ENCODE measurements at places on chromosomes 2 and 18.

DNA sequence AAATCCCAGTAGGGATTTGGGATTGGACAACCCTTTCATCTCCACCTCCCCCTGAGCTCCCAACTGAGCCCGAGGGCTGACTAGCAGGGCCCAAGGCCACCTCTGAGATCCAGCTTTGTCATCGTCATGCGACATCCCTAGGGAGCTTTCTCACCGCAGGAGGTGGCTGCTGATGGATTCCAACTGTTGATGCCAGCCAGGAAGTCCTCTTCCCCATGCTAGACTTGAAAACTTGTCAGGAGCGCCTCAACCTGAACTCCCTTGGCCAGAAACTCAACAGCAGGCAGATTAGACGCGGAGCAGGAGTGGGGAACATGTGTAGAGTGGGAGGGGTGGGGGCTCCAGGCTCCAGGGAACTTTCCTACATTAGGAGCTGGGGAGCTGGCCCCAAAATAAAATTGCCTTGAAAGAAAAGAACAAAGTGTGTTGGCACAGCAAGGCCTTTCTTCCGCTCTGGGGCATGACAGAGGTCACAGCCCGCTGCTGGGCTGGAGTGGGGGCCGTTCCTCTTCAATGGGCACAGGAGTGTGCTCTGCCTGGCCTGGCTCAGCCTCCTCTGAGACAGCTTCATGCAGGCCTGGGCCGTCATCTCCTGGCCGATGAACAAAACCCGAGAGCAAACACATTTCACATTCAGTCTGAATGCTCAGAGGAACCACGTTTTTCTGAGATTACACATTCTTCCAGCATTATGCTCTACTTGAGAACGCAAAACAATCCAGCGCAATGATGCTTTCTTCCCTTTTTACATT is 34.5 kb downstream of the EMILIN2 start:
- DNase-seq, result no peak

DNA sequence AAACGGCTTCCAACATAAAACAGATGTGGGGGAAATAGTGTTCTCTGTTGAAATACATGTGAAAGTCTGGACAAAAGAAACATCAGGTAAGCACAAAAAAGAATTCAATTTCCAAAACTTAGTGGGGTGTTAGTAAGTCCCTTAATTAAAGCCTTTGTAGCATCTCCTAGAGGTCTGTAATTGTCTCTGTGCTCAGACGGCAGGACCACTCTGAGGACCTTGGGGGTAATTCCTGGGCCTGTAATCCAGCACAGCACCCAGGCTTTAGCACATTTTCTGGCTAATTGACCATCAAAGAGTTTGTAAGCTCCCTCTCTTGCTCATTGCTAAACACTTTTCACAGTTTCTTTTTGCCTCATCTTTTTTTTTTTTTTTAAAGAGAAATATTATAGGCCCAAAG is 80.3 kb downstream of the FARSB start:
- DNase-seq, result no peak

GRCh38 chr2:75012080-75012479 is 53.6 kb downstream of the POLE4 start:
- DNase-seq, result no peak

DNA sequence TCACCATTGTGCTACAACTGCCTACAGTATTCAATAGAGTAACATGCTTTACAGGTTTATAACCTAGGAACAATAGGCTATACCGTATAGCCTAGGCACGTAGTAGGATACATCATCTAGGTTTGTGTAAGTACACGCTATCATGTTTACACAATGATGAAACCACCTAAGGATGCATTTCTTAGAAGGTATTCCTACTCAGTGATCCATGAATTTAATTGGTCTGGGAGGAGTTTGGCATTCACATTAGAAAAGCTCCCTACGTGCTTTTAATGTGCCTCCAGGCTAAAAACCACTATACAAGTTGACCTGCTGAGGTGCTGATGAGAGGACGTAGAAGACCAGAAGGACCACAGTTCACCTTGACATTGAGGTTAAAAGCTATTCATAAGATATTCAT is 154.5 kb upstream of the LRRTM1 start:
- DNase-seq, result no peak

GRCh38 chr18:54983041-54983686 is 23.9 kb upstream of the CCDC68 start:
- DNase-seq, result no peak

DNA sequence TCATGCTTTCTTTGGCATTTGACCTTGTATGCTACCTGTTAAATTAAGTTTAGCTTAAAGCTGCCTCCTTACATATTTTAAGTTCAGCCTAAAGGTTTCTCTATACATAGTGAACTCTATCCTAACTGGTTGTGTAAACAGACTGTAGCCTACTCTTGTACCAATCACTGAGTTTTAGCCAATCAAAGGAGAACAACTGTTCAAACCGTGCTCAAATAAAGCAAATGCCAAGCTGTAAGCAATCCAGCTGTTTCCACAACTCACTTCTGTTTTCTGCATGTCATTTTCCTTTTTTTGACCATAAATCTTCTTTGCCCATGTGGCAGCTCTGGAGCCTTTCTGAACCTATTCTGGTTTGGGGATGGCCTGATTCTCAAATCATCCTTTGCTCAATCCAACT is 1603.8 kb upstream of the ACVR2A start:
- DNase-seq, result no peak

DNA sequence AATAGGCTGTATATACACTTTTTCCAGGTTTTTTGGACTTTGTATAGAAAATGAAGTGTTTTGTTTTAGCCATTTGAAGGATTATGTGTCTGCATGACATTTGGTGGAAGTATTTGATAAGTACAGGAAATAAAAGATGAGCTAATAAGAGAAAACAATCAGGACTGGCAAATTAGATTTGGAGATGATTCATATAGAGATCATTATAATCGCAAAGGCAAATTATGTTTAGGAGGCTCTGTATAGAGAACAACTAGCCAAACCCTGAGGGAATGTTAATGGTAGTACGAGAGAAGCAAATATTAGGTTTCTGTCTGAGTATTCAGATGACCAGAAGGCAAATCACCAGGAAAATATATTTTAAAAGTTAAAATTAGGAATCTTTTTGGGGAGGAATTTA is 41.7 kb downstream of the PLCL1 start:
- DNase-seq, result no peak

GRCh38 chr2:84847326-84848050 is 33.4 kb downstream of the TRABD2A start:
- no peak for DNase-seq

All from CD4-positive, alpha-beta T cell treated with Interleukin-1 beta for 1 hour (primary cell).